ENCODE measurements at places on chromosomes 12 and 14. TPM values are rescaled to one million over a fixed set of nuclear protein-coding genes. Genes with fewer than 3 reads are reported as not detected.

DNA sequence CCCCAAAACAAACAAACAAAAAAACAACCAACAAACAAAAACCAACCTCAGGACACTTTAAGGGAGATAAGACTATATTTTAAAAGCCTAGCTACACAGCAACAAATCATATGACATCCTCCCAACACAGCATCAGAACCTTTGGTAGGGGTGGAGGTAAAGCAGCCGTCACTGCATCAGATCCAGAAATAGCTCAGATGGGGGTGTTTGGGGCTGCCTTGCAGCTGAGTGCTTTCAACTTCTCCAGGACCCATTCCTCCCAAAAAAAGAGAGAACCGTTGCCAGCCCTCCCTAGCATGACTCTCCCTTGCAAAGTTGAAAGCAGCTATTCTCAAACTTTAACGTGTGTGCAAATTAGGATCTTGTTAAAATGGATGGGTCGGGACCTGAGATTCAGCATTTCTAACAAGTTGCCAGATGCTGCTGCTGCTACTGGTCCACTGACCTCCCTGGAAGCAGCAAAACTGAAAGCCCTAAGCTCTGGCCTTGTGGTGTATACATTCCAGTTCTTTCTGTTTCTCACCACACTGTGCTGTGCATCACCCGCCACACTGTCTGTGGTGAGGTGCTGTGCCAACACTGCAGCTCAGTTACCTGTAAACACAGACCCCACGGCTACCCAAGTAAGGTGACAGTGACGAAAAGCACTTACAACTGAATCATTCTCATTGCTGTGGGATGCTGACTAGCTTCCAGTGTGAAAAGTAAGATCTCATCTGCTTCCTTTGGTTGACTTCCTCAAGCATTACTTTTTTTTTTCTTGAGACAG is 54.0 kb downstream of the SLC38A1 start:
- peak; percentile 52 for DNase-seq

DNA sequence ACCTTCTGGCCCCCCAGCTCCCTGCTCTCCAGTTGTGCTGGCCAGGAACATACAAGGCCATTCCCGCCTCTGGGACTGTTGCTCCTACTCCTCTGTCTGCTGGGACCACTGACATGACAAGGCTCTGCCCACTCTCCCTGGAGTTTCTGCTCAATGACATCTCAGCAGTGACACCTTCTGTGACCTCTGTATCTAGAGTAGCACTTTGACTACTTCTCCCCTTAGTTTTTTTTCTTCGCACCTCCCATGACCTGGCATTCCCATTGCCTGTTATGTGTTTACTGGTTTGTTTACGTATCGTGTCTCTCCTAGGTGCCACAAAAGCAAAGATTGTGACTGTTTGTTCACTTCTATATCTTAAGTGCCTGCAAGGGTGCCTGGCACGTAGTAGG is 40.1 kb upstream of the TMEM263 start:
- no peak for DNase-seq

DNA sequence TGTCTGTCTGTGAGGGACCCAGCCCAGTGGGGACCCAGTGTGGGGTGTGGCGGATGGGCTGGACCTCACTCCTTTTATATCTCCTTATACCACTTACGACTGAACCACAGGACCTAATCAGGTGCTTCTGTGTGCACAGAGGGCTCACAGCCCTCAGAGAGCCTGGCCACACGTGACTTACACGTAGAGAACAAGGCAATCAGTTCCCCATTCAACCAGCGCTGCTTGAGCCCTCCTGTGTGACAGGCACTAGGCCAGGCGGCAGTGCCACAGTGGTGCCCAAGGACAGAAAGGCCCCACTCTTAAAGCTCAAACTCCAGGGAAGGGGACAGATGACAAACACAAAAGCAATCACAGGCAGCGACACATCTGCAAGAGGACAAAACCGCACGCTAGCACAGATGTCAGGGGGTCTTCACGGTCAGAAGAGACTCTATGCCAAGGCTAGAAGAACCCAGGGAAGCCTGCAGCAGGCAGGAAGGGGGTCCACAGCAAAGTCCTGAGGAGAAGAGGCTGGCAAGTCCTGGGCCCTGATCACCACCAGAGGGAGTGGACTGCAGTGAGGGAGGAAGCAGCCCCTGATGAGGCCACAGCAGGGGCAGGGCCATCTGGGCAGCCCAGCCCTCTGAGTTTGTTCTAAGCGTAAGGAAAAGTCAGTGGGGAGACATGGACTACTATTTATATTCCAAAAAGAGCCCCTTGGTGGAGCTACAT is 39.3 kb downstream of the SETD3 start:
- no peak for DNase-seq

DNA sequence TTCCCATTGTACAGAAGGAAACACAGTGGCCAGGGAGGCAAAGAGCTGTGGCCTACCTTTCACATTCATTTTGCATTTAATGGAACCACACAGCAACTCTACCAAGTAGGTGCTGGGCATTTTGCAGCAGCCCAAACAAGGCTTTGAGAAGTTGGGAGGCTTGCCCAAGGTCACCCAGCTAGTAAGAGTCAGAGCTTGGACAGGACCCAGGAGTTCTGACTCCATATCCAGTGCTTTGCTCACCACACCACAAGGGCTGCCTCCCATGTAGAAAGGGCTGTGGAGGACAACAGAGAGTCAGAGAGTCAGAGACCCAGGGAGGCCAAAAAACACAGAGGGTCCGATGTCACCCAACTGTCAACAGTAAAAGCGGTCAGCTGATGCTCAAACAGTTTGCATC is 400.2 kb downstream of the BCL11B start:
- no peak for DNase-seq

GRCh38 chr12:26425587-26426260 is 230.4 kb downstream of the SSPN start:
- DNase-seq = no peak

DNA sequence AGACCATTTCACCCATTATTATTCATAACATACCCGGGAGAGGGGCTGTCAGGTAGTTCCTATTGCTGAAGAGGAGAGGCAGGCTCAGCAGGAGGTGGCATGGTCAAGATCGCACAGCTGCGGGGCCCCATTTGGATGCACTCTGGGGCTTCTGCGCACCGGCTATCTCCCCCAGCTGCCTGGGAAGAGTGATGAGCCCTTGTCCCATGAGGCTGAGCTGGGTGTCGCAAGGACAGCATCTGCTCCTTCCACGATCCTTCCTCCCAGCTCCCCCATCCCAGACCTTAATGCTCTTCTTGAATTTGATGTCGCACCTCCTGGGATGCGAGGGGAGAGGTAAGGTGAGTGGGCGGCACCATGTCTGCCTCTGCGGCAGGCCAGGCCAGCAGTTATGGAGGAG is 62.6 kb downstream of the SLC24A4 start:
- no peak for DNase-seq

DNA sequence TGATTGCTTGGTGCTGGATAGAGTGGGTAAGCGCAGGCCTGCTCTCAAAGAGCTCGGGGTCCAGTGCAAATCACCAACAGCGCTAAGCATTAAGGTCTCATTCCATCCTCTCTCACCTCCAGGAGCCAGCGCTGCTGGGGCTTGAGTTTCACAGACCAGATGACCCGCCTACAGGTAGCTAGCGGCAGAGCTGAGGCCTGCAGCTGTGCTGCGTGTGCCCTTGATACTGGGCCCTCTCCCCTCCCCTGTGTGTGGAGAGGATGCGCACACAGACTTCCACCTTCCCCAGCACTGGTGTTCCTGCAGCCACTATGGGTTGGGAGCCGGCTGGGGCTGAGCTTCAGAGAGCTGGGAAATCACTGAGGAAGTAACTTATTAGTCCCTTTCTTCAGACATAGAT is 149.9 kb downstream of the CALM1 start:
- no peak for DNase-seq

GRCh38 chr12:106901276-106901675 is 54.4 kb upstream of the TMEM263 start:
- no peak for DNase-seq

GRCh38 chr12:106187155-106187789 is 48.5 kb upstream of the NUAK1 start:
- DNase-seq = no peak

DNA sequence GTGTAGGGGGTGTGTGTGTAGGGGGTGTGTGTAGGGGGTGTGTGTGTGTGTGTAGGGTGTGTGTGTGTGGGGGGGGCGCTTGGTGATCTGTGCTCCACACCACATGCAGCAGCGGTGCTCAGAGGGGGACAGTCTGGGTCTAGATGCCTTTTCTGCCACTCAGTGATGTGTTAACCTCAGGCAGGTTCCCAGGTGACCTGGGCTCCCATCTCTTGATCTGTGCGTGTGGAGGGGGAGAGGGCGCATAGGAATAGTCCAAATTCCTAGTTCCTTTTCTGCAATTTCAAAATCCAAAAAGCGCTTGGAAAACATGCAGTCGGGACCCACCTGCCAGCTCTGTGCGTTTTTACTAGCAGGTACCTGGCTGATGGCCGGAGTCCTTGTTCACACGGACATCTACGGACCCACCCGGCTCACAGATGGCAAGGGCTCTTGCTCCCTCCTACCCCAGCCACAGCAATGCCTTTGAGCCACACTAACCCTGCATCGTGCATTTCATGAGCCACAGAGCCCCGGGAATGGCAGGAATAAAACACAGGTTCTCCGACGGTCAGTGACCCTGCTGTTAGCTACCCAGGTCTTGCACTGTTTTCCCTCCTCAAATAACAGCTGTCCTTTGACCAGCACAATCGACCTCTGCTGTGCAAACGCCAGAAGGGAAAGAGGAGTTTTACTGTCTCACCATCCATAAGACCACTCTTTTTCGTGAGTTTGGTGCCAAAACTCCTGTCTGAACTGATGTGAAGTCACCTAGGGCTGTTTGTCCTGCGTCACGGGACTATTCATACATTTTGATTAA is 120.8 kb downstream of the GLT1D1 start:
- DNase-seq = no peak

- DNase-seq = no peak
These were observed 35.9 kb downstream of the FLRT2 start for GRCh38 chr14:85565862-85566296.

DNA sequence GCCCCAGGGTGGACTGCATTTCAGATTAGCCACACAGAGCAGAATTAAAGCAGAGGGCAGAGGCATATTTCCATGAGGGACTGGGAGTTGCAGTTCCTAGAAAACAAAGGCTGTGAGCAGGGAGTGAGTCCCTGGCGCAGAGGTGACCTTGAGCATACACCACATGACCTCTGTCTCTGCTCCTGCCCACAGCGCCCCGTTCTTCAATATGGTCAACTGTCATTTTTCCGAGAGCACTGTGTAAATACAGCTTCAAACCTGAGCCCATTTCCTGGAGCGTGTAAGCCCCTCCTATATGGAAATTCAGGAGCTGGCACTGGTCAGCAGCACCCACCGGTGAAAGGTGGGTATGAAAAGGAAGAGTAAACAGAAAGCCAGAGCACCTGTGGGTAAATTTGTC is 192.2 kb upstream of the PELI2 start:
- no peak for DNase-seq

GRCh38 chr12:3461391-3461790 is 29.6 kb upstream of the PRMT8 start:
- DNase-seq = no peak

DNA sequence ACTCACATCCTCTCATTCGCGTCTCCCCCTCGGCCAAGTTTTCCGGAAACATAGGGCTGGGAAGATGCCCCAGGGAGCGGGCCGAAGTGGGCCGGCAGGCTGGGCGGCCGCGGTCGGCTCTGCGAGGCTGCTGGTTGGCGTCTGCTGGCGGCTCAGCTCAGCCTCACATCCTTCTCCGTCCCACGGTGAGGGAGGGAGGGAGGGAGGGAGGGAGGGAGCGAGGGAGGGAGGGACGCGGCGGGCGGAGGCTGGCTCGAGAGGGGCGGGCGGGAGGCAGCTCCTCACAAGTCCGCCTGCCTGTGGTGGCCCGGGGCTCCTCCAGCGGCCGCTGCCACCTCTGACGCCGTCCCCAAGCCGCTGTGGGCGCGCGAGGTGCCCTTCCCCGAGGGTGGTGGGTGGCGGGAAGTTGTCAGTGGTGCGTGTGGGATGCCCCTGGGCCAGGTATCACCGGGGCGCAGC is 93.8 kb downstream of the RFLNA start:
- DNase-seq = peak; percentile 76

GRCh38 chr14:33120966-33121365 is 182.3 kb downstream of the NPAS3 start:
- no peak for DNase-seq

- DNase-seq = no peak
These were observed 431.3 kb downstream of the NPAS3 start for GRCh38 chr14:33369972-33370371.

- DNase-seq = no peak
These were observed 89.0 kb downstream of the POLR3B start for GRCh38 chr12:106446419-106447092.

GRCh38 chr14:69303086-69303485 is 43.1 kb downstream of the GALNT16 start:
- no peak for DNase-seq

GRCh38 chr12:66188584-66189485 is at the start of gene IRAK3:
Gene IRAK3, plus strand, starts transcription at chr12:66189214. Its CDS starts 86 bp downstream, at chr12:66189300.
- peak; percentile 78 for DNase-seq

DNA sequence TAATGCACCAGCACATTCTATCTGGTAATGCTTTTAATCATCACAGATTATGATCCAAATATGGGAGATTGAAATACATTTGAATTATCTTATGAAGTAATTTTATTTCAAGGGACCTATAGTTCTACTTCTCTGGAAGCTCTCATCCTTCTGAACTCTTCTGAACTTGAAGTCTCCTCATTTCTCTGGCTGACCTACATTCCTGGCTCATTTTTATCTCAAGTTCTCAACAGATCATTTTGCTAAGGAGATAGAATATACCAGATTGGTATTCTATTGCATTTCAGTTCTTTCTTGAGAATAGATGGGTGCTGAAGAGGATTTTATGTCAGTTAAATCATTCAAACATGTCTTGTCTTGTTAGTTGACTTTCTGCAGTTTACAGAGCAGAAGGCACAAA is 7.9 kb downstream of the HMGA2 start:
- no peak for DNase-seq

- DNase-seq = peak; percentile 48
These were observed 25.4 kb upstream of the PLEKHG6 start for GRCh38 chr12:6285063-6285477.

DNA sequence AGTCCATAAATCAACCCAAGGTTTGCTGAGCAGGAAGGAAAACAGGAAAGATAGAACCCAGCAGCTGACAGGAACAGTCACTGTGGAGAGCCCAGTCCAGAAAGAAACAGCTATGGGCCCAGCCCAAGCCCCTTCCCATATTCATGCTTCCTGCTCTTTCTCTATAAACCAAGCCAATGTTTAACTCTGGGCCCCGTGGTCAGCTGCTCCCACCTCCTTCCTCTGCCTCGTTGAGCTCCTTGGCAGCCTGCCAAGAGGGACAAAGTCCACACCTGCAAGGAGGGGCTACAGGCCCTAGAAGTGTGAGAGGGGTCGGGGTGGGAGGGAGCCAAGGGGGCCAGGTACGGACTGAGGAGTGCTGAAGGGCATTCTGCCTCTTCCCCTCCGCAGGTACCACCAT is 10.0 kb downstream of the SLC6A13 start:
- no peak for DNase-seq

ENDOU gene
- total RNA-seq = not detected

ALX1 gene
- total RNA-seq = not detected

TAS2R14 gene
- 1.4 TPM for total RNA-seq

OR6S1 gene
- not detected for total RNA-seq
